Immature natural killer cell (primary cell): ENCODE measurements at places on chromosomes 3 and 15.

GRCh38 chr15:84915606-84915958 is 31.1 kb downstream of the SLC28A1 start:
- peak overlapping the region; percentile 4 for H3K27ac ChIP-seq
- no peaks in the 10 kb centered on the region for H3K36me3 ChIP-seq
- H3K4me3 ChIP-seq: no peak overlapping the region
- peaks cover 2% of the 10 kb centered on the region for H3K27me3 ChIP-seq

- no peak overlapping the region for H3K4me3 ChIP-seq
- no peak overlapping the region for H3K27ac ChIP-seq
- DNase-seq: no peak
- H3K4me1 ChIP-seq: peaks cover 6% of the 10 kb centered on the region
- H3K36me3 ChIP-seq: peaks cover 5% of the 10 kb centered on the region
Measured at GRCh38 chr3:197828-198491, 1.4 kb downstream of the CHL1 start.

DNA sequence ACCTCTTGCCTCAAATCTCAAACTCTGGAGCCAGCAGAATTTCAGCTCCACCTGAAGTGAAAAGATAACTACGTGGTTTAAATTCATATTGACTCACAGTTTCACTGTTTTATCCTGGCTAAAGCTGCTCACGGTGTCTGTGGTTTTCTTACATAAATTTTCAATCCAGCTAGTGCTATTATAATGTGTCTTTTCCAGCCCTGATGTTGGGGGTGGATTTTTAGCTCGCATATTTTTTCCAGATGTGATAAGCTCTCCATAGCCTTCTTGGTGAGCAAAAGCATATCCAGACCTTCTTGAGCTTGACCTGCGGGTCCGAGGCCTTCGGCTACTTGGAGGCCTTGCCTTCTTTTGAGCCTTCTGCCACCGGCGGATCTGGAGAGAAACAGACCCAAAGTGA is 239.3 kb downstream of the DTWD1 start:
- no peak overlapping the region for H3K4me3 ChIP-seq
- DNase-seq: no peak
- H3K36me3 ChIP-seq: peaks cover 17% of the 10 kb centered on the region
- H3K27me3 ChIP-seq: no peaks in the 10 kb centered on the region
- no peaks in the 10 kb centered on the region for H3K4me1 ChIP-seq

- H3K36me3 ChIP-seq: no peaks in the 10 kb centered on the region
- no peaks in the 10 kb centered on the region for H3K27me3 ChIP-seq
- DNase-seq: no peak
Measured at GRCh38 chr3:20516311-20516710, 330.3 kb upstream of the SGO1 start.

DNA sequence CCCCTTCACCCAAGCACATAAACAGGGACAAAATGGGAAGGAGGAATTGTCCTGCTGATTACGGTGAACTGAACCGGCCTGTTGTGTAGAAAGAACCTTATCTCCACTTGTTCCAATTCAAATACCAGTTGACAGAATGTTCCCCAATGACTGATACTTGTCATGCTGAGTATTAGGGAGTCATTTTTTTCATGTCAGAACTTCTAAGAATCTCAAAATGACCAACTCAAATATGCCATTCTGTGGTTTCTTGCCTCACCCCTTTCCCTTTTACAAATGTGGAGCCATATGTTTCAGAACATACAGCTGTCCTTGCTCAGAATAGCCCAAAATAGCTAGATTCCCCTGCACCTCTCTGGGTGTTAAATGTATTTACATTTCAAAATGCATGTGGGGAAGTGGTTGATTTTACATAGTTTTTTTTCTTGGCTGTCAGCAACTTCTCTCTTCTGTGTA is 405.9 kb upstream of the TBL1XR1 start:
- no peak for DNase-seq
- peaks cover 2% of the 10 kb centered on the region for H3K27me3 ChIP-seq
- H3K27ac ChIP-seq: peak overlapping the region; percentile 65
- H3K36me3 ChIP-seq: peaks cover 4% of the 10 kb centered on the region
- H3K4me1 ChIP-seq: peaks cover 53% of the 10 kb centered on the region

- H3K27me3 ChIP-seq: peaks cover 30% of the 10 kb centered on the region
- no peak overlapping the region for H3K27ac ChIP-seq
Measured at GRCh38 chr15:75732177-75732808, 19.6 kb upstream of the CSPG4 start.

- peak overlapping the region; percentile 99 for H3K27ac ChIP-seq
- no peaks in the 10 kb centered on the region for H3K27me3 ChIP-seq
- DNase-seq: no peak
- H3K36me3 ChIP-seq: no peaks in the 10 kb centered on the region
- H3K4me3 ChIP-seq: peak overlapping the region; percentile 85
Measured at GRCh38 chr15:92811148-92811913, 88.8 kb upstream of the CHD2 start.

DNA sequence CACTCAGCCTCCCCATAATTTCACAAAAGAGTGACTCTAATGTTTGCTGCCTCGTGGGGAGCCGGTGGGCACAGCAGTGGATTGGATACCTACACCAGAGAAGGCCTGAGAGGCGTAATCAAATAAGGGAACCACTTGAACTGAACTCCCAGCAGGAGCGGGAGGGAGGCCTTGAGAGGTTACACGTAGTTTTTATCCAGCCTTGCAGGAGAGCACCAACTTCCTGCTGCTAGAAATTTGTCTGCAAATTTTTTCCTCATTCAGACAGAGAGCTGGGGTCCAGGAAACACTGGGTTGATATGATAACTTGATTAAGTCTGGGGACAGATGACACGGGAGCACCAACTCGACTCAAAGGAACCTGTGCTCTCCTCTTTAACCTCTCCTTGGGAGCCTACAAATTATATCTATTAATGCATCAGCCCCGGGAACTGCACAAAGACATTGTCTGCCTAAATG is 69.8 kb downstream of the HES1 start:
- H3K27ac ChIP-seq: no peak overlapping the region
- H3K4me3 ChIP-seq: no peak overlapping the region
- H3K36me3 ChIP-seq: no peaks in the 10 kb centered on the region
- DNase-seq: no peak
- H3K27me3 ChIP-seq: peaks cover 7% of the 10 kb centered on the region

- no peak overlapping the region for H3K27ac ChIP-seq
- peaks cover 4% of the 10 kb centered on the region for H3K4me1 ChIP-seq
- no peaks in the 10 kb centered on the region for H3K36me3 ChIP-seq
- DNase-seq: no peak
- no peak overlapping the region for H3K4me3 ChIP-seq
Measured at GRCh38 chr15:78638658-78639314, 2.2 kb downstream of the CHRNB4 start.

DNA sequence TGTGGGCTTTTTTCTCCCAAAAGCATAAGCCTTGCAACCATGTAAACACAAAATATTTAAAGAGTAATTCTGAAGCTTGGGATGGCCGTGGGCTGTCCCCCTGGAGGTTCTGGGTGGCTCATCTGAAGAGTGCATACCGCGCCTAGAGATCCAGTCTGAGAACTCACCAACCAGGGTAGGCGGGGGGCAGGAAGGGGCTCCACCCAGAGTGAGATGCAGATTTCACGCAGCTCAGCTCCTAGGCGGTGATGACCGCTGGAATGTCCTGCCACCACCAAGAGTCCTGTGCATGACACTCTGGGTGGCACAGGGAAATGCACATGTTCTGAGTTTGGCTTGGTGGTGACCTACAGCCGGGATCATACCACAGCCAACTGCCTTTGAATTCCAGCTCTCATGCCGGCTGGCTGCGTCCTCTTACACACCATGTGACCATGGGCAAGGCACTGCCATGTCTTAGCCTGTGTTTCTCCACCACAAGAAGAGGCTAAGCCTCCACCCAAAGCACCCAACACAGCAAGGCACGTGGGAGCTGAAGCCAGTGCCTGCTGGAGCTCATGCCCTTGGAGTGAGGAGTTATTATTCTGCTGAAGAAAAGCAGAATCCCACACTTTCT is 125.1 kb upstream of the IQSEC1 start:
- no peak overlapping the region for H3K27ac ChIP-seq
- H3K4me1 ChIP-seq: no peaks in the 10 kb centered on the region
- no peaks in the 10 kb centered on the region for H3K36me3 ChIP-seq
- no peak overlapping the region for H3K4me3 ChIP-seq
- H3K27me3 ChIP-seq: peaks cover 7% of the 10 kb centered on the region

GRCh38 chr3:80307844-80308243 is 540.0 kb upstream of the ROBO1 start:
- H3K4me1 ChIP-seq: no peaks in the 10 kb centered on the region
- no peak overlapping the region for H3K27ac ChIP-seq
- H3K36me3 ChIP-seq: no peaks in the 10 kb centered on the region
- DNase-seq: no peak

DNA sequence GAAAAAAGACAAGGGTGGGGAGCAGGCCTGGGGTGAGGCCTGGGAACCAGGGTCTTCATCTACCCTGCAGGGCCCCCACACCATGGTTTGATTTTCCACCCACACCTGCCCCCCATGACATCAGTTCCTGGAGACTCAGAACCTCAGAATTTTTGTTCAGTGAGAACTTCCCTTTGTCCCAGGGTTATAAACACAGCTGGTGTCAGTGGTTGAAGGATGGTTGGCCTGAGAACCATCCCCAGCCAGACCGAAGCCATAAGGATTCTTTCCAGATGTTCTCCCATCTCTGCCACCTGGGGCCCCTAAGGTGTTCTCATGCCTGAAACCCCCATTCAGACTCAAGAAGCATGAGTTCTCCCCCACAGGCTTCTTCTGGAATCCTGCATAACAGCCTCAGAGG is 16.6 kb downstream of the CCDC33 start:
- no peaks in the 10 kb centered on the region for H3K36me3 ChIP-seq
- no peak for DNase-seq
- H3K4me3 ChIP-seq: no peak overlapping the region
- no peak overlapping the region for H3K27ac ChIP-seq
- H3K4me1 ChIP-seq: no peaks in the 10 kb centered on the region

DNA sequence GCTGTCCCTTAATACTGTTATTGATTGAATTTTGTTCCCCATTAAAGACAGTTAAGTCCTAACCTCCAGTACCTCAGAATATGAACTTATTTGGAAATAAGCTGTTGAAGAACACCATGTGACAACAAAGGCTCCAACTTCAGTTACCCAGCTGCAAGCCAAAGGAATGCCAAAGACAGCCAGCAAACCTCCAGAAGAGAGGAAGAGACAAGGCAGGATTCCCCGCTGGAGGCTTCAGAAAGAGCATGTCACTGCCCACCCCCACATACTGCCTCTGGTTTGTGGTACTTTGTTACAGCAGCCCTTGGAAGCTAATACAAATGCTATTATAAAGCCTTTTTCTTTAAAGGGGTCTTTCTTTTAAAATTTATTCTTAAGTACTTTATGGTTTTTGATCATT is 18.4 kb upstream of the NEK10 start:
- H3K4me3 ChIP-seq: no peak overlapping the region
- H3K27ac ChIP-seq: no peak overlapping the region
- no peaks in the 10 kb centered on the region for H3K4me1 ChIP-seq
- peaks cover 35% of the 10 kb centered on the region for H3K36me3 ChIP-seq
